ENCODE measurements at places on chromosomes 7 and 10.

DNA sequence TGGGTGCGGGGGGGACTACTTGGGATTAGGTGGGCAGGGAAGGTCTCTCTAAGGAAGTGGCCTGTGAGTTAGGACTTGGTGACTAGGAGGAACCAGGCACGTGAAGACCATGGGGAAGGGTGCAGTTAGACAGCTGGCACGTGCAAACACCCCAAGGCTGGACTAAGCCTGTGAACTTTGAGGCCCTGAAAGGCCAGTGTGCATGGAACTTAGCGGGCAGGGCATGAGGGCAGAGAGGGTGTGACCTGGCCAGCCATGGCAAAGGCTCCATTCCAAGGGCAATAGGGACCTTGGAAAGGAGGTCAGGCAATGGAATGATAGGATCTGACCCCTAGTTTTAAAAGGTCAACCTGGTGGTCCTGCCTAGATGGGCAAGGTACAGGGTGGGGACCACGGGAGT lies 158.4 kb upstream of the PCBD1 start:
- no peak for DNase-seq

- no peak for DNase-seq
Observed at GRCh38 chr10:113331961-113332360, 220.9 kb upstream of the HABP2 start.

GRCh38 chr7:43078794-43079193 lies 33.7 kb upstream of the HECW1 start:
- peak; percentile 38 for DNase-seq

DNA sequence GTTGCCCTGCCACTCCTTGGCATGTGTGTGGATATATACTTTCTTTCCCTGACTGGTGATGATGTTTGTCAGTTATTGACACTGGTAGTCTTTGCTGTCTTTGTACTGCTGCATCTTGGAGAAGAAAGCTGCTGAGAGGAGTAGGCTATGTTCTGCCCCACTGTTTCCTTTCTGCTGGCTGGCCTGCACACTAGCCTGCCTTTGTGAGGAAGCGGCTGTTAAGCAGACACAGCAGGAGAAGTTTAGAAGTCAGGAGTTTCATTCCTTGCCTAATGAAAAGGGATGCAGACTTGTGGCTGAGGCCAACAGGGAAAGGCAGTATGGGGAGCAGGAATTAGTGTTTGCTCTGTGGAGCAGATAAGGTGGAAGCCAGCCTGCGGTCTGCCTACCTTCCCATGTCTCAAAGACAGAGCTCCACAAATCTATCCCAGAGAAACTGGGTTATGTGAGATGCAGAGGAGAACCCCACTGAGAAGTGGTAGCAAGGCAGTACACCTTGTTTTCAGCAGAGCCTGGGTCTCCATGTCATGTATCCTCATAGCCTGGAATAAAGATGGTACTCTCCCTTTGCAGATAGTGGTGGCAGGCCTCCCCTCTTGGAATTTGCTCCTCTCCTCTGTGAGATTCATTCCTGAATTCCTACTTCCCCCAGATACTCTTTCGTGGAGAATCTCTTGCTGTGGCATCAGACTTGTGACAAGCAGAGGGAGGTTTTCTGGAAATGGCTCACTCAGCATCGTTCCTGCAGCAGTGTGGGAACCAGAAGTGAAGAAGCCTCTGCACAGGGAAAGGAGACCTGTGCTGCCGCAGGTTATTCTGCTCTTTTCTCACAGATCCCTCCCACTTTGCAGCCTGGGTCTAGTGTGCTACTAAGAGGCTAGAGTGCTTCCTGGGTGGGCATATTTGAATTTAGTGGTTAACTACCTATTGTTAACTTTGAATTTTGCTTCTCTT lies 130.2 kb downstream of the LRRC4 start:
- peak; percentile 2 for DNase-seq

GRCh38 chr7:149087376-149087775 lies 3.1 kb downstream of the ZNF786 start:
- no peak for DNase-seq

DNA sequence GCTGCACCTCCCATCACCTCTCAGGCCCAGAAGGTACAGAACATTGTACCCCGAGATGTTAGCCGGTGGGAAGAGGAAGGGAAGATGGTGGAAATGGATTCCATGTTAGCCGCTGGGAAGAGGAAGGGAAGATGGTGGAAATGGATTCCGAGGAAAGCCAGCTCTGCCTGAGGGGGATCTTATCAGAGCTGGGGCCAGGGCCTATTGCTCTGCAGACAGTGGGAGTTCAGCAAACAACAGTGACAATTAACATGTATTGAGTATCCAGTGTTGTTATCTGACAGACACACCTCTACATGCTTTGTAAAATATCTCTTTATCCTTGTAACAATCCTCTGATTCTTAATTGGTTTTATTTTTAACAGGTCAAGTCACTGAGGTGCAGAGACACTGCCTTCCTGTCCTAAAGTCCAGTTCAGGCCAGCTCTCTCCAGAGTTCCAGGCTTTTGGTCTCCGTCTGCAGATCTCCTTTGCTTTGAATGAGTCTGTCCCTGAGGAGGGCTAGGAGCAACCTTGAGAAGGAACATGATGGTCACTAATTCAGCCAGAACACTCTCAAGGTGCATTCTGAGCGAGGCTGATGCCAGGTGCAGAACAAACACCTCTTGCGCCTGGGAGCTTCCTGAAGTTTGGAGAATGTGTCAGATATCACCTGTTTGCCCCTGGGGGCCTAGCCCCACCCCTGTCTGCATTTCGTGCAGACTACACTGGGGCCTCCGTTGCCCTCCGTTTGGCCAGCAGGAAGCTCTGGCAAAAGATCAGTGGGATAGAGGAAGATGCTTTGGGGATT lies 82.4 kb upstream of the PODXL start:
- peak; percentile 42 for DNase-seq

- DNase-seq: no peak
Observed at GRCh38 chr7:151813997-151814396, 62.9 kb downstream of the PRKAG2 start.

DNA sequence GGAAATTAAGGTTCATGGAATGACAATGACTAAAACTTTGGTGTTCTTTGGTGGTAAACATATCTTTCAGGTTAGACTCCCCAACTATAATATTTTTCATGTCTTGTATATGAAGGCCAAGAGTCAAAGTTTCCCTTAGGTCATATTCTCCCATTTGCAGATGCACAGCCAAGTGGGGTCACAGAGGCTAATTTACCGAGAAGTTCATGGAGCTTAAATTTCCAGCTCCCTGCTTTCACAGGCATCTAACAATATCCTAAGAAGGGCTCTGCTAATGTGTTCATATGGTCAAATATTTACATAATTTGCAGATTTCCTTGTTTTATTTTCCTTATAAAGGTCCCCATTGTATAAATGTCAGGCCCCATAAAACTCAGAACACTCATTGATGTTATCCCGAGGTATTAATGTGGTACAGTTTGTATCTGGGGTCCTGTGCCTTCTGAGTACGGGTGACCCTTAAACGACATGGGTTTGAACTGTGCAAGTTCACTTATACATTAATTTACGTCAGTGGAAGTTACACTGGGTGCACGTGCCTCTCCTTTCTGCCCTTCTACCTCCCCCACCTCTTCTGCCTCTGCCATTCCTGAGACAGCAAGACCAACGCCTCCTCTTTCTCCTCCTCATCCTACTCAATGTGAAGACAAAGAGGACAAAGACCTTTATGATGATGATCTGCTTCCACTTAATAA lies 185.9 kb upstream of the HPS1 start:
- no peak for DNase-seq

DNA sequence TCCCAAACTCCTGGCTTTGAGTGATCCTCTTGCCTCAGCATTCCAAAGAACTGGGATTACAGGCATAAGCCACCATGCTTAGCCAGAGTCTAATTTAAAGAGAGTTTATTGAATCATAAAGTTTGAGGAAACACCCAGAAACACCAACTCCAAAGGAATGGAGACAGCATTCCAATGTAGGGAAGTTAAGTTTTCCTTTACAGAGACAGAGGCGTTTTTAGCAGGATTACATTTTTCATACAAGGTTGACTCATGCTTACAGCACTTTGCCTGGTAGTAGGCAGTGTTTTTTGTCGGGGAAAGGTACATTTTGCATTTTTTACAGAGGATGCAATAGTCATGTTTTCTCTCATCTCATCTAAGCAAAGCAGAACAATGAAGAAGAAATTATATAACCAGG lies 18.9 kb upstream of the OPN4 start:
- DNase-seq: no peak

DNA sequence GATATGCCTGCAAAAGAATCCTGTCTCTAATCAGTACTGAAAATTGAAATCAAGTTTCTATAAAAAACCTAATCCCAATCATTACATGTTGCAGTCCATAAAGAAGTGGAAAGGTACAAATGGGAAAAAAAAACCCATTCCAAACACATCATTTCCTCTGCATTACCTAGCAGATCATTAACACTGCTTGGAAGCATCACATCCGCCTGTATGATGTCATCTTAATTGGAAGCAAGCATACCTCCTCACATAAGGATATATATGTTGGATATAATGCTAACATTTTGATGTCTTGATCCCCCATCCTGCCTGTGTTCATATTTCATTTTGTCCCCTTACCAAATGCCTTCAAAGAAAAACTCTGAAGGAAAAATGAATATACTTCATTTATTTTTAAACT lies 241.3 kb upstream of the AOAH start:
- no peak for DNase-seq

GRCh38 chr7:36599645-36600313 lies 124.5 kb downstream of the AOAH start:
- DNase-seq: no peak

- DNase-seq: peak; percentile 78
Observed at GRCh38 chr7:103989785-103990767, 618 bp upstream of the RELN start.

DNA sequence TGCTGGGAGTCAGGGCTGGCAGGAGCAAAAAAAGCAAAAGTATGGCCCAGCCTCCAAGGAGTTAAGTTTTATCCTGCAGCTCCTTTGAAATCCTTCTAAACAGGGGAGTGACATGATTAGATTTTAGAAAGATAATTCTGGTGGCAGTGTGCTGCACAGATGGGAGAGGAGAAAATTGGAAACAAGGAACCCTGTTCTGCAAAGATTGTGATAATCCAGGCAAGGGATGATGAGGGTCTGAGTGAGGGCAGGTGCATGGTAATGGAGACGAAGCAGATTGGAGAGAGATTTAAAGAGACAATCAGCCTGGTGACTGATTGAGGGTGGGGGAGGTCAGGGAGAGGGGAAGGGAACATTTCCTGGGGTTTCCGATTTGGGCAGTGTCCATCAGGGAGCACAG lies 444.7 kb upstream of the PODXL start:
- no peak for DNase-seq

GRCh38 chr7:130929896-130930659 lies 196.1 kb upstream of the KLF14 start:
- DNase-seq: no peak

DNA sequence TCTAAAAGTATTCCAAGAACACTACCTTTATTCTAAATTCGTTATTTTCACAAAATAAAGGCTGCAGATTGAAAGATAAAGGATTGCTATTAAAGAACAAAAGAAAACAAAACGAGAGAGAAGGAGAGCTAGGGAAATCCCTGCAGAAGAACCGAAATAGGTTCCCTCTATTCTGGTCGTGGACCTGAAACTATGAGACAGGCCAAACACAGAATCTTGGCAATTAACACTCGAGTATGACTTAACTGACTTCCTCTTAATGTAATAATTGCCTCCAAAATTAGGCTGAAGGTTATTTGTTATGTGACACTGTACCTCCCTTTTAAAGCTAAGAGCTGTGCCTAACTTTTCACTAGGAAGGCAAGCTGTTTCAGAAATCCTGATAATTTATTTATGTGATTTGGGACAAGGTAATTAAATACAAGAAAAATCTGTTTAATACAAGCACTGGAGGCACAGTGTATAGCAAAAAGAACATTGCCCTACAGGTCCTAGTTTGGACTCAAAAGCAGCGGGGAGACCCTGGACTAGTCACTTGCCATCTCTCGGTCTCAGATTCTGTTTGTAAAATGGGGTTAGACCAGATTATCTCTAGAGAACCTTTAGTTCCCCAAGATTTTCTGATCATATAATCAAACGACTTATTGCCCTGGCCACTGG lies 11.6 kb downstream of the NAMPT start:
- no peak for DNase-seq

- no peak for DNase-seq
Observed at GRCh38 chr10:25561758-25562157, 372.3 kb upstream of the MYO3A start.

DNA sequence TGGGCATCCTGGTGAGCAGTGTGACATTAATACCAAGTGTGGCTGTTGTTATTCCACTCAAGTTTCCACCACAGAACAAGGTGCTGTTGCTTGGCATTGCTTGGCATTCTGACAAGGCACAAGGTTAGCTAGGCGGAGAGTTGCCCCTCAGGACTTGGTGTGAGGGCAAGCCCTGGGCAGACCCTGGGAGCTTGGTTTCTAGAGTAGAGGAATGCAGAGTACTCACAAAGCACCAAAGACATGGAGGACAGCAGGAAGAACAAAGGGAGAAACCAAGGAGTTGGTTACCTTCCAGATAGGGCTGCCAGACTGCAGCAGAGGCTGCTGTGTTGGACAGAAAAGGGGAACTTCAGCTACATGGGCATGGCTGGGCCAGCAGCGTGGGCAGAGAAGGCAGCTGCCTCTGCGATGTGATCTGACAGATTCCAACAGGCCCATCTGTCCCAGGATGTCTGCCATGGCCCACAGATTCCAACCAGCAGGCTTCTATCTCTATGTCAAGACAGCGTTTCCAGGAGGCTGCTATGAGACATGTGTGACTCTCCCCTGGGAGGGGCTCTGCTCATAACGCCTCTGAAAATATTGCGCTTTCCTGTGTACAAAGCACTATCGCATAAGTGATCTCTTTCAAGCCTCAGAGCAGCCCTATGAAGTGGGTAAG lies 1.8 kb downstream of the GOLGA7B start:
- no peak for DNase-seq

DNA sequence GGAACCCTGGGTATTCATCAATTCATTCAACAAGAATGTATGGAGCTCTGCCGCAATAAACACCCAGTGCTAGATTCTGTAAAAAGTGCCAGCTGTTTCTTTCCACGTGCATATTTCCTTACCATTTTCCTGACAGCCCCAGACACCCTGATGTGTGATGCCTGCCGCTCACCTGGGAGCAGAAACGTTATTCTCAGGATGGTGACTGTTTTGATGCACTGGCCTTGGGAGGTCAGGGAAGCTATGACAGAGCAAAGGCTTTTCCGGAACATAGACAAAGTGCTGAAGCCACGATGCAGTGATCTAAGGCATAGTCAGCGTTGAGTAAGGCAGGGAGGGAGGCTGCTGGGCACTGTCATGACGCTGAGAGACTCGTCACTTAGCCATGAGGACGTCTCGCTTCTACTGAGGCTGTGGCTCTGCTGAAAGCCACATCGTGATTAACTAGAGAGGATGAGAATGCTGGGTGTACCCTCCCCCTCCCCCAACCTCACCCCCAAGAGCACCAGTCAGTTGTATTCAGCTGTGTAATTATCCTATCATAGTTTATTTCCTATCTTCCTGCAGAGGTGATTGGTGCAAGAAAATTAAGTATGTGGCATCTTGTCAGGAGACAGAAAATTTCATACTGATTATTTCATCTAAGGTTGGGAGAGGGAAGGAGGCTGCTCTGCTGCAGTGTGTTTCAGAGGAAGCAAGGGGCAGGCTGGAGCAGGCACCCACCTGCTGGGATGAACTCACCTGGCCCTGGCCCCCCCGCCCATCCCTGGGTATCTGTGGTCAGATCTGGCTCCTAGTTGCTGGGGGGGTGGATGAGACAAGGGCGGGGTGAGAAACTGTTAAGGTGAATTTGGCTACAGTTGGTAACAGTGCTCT lies 48.8 kb upstream of the SMNDC1 start:
- peak; percentile 73 for DNase-seq

- DNase-seq: no peak
Observed at GRCh38 chr10:15997313-15997712, 137.0 kb upstream of the MINDY3 start.

- DNase-seq: no peak
Observed at GRCh38 chr7:130700760-130701159, 14.4 kb upstream of the TSGA13 start.

GRCh38 chr7:7969306-7970236 lies 975 bp downstream of the GLCCI1 start:
- peak; percentile 62 for DNase-seq

Measured in H7 (cell line).